NCI-H187 treated with DMSO at 0.1 percent for 48 hours (cell line): ENCODE measurements at places on chromosomes 3 and 15.

DNA sequence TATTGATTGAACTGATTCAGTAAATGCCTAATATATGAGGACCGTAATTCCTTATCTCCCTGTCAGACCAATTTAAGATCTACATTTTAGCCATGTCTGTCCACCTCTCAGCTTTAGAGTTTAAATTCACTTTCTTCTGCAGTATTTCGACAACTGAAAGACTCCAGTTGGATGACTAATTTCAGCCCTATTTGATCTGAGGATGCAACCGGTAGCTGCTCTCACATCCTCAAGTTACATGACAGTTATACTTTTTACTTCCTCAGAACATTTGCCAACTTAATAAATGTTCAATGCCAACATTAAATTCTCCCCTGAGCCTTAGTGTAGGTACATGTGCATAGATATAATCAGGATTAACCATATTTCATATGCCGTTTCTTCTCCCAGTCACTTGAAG lies 2.5 kb upstream of the HHLA2 start:
- DNase-seq, result no peak

GRCh38 chr3:101512396-101512645 lies 691 bp downstream of the SENP7 start:
- no peak for DNase-seq

DNA sequence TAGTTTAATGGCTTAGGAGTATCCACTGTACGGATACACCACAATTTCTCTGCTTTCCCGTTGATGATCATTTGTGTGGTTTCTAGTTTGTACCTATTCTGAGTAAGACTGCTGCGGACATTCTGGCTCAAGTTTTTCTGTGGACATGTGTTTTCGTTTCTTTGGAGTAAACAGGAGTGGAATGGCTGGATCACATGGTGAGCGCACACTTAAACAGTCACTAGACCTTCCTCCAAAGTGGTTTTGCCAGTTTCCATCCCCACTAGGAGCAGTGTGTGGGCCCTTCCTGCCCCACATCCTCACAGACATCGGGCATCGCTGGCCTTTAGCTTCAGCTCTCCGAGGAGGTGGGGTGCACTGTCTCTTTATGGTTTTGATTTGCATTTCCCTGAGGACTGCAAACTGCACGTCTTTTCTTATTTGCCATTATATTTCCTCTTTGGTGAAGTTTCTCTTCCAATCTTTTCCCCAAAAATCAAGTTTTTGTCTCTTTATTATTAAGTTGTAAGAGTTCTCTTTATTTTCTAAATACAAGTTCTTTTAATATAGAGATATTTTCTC lies 94.1 kb downstream of the VGLL4 start:
- DNase-seq, result no peak

GRCh38 chr3:43177085-43177484 lies 71.2 kb upstream of the POMGNT2 start:
- no peak for DNase-seq

DNA sequence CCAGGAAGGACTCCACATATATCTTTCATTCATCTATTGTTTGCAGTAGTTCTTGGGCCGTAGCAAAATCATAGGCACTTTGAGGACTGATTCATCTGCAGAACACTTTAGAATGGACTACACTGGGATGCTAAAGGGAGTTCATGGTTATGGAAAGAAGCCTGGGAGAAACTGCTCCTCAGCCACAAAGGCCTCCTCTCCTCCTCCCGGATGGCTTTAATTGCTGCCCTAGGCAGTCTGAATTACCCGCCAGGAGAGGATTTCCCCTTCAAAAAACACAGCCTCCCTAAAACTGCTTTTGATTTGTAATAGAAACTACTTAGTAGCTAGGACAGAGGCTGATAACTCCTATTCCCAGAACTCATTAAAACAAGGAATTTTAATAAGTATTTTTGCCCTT lies 4.6 kb downstream of the TMEM266 start:
- DNase-seq, result no peak

- DNase-seq, result no peak
Measured at GRCh38 chr3:194237110-194237509, 101.2 kb downstream of the HES1 start.
